PC-3 (cell line): ENCODE measurements at places on chromosomes 7 and 10. TPM values are rescaled to one million over a fixed set of nuclear protein-coding genes. Genes with fewer than 3 reads are reported as not detected.

The PPRC1 gene
- total RNA-seq: 27.6 and 31.3 TPM in 2 replicates

GRCh38 chr10:125094806-125095205 lies 65.6 kb downstream of the CTBP2 start:
- H3K4me3 ChIP-seq: no peak overlapping the region
- no peaks in the 10 kb centered on the region for H3K4me1 ChIP-seq
- no peaks in the 10 kb centered on the region for H3K27me3 ChIP-seq
- DNase-seq: no peak

DNA sequence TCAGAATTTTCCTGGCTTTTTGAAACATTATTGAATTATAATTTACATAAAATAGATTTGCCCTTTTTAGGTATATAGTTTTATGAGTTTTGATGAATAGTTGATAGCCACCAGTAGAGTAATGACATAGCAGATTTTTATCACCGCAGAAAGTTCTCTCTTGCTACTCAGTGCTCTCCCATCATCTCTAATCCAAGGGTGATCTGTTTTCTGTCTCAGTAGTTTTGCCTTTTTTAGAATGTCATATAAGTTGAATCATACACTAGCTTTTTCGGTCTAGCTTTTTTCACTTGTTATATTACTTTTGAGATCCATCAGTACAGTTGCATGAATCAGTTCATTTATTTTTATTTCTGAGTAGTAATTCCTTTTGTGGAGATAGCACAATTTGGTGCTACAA lies 17.9 kb downstream of the RSBN1L start:
- no peak overlapping the region for H3K27ac ChIP-seq
- no peaks in the 10 kb centered on the region for H3K27me3 ChIP-seq
- no peaks in the 10 kb centered on the region for H3K36me3 ChIP-seq
- peaks cover 8% of the 10 kb centered on the region; the same call in 1 of the 2 replicates for H3K4me1 ChIP-seq
- H3K4me3 ChIP-seq: no peak overlapping the region

The NPC1L1 gene
- 0.04 TPM in 1 of 2 replicates, not detected in the other for total RNA-seq

DNA sequence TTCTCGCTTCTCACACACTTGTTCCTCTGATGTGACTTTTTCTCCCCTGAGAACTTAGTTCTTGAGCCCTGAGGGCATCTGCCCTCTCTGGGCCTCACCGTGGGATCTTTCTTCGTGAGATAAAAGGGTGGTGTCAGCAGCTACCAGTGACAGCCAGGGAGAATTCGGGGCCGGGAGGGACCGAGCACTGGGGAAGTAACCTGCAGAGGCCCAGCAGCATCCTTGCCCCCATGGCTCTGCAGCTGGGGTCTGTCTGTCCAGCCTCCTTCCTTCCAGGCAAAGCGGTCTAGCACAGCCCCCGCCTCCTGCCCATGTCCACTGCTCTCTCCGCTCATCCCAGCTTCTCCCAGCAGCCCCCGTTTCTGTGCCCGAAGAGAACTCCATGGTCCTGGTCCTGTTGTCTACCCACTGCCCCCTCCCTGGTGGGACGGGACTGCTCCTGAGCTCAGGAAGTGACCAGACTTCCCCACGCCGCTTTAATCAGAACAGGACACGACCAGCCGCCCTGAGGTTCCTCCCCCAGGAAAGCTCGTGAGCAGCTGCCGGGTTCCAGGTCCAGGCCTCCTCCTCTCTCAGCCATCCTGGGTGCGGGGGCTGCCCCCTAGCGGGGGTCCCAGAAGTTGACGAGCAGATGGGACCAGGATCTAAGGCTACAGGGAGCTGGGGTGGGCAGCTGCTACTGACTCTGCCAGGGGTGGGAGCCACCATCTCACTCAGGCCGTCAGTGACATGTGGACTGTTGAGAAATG lies 187.5 kb downstream of the WDR37 start:
- H3K27ac ChIP-seq: no peak overlapping the region
- no peak overlapping the region for H3K4me3 ChIP-seq
- no peak for DNase-seq
- H3K36me3 ChIP-seq: no peaks in the 10 kb centered on the region

DNA sequence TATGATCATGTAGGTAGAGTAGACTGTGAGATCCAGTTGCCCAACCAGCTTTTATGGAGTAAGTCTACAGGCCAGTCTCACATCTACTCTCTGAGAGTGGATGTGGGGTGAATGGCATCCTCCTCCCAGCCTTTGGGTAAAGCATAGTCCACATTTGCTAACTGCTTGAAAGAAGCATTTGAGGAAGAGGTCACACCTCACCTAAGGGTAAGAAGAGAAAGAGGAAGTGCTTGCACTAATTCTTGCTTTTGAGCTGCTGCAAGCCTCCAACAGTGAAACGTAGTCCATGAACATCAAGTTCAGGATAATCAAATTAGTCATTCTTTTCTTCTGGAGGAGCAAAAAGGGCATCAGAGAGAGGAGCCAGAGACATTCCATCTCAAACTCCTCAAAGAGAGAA lies 93.9 kb upstream of the AGR3 start:
- no peak for DNase-seq
- no peak overlapping the region for H3K4me3 ChIP-seq
- H3K27me3 ChIP-seq: no peaks in the 10 kb centered on the region
- H3K27ac ChIP-seq: no peak overlapping the region

- no peak overlapping the region for H3K27ac ChIP-seq
- no peaks in the 10 kb centered on the region for H3K4me1 ChIP-seq
- H3K4me3 ChIP-seq: no peak overlapping the region
- H3K36me3 ChIP-seq: peaks cover 37% of the 10 kb centered on the region
- DNase-seq: no peak
These were observed 112.9 kb upstream of the ZNF746 start for GRCh38 chr7:149610441-149611011.

The KNDC1 gene
- total RNA-seq: not detected in 2 replicates

- H3K4me1 ChIP-seq: no peaks in the 10 kb centered on the region
- H3K36me3 ChIP-seq: no peaks in the 10 kb centered on the region
- H3K27ac ChIP-seq: no peak overlapping the region
- H3K4me3 ChIP-seq: no peak overlapping the region
These were observed 62.4 kb downstream of the TFEC start for GRCh38 chr7:115968171-115968570.

GRCh38 chr7:465710-466400 lies 53.8 kb downstream of the PDGFA start:
- no peak for DNase-seq
- no peak overlapping the region for H3K4me3 ChIP-seq
- no peak overlapping the region for H3K27ac ChIP-seq
- no peaks in the 10 kb centered on the region for H3K36me3 ChIP-seq
- no peaks in the 10 kb centered on the region for H3K27me3 ChIP-seq

DNA sequence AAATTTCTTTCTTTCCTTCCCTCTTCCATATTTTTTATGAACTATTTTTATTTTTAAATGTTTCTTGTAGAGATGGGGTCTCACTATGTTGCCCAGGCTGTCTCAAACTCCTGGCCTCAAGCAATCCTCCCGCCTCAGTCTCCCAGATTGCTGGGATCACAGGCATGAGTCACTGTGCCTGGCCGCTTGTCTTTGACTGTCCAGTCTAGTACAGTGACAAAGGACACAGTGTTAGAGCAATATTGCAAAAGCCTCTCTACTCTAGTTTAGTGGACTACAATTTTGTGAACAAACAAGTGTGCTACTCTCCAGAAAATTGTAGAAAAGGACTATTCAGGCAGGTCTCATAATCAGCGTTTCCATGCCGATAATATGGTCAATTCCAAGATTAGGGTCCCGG lies 11.0 kb downstream of the CPA4 start:
- H3K27me3 ChIP-seq: no peaks in the 10 kb centered on the region
- no peak overlapping the region for H3K4me3 ChIP-seq
- H3K36me3 ChIP-seq: no peaks in the 10 kb centered on the region
- no peaks in the 10 kb centered on the region for H3K4me1 ChIP-seq

DNA sequence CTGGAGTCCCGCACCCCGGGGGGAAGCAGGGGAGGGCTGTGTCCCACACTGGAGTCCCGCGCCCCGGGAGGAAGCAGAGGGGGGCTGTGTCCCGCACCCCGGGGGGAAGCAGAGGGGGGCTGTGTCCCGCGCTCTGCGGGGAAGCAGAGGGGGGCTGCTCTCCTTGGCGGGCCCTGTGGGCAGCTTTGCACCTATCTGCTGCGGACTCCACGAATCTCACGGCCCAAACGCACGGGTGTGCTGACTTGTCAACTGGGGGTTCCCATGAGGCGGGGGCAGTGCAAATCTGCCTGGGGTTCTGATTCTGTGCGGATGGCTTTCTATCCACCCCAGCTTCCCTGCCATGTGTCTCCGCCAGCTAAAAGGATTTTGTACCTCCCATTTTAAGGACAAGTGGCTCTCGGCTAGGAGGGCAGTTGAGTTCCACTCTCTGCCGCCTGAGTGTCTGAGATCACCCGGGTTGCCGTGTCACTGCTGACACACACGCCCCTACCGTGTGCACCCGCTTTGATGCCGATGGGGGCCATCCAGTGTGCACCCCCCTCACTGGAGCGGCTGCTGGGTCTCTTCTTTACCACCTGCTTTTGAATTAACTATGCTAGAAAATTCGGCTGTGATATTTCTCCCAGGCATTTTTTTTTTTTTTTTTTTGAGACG lies 20.5 kb downstream of the GPER1 start:
- H3K27me3 ChIP-seq: no peaks in the 10 kb centered on the region
- no peak overlapping the region for H3K27ac ChIP-seq
- H3K4me3 ChIP-seq: no peak overlapping the region
- no peak for DNase-seq

The COL1A2 gene
- total RNA-seq: not detected in 2 replicates

DNA sequence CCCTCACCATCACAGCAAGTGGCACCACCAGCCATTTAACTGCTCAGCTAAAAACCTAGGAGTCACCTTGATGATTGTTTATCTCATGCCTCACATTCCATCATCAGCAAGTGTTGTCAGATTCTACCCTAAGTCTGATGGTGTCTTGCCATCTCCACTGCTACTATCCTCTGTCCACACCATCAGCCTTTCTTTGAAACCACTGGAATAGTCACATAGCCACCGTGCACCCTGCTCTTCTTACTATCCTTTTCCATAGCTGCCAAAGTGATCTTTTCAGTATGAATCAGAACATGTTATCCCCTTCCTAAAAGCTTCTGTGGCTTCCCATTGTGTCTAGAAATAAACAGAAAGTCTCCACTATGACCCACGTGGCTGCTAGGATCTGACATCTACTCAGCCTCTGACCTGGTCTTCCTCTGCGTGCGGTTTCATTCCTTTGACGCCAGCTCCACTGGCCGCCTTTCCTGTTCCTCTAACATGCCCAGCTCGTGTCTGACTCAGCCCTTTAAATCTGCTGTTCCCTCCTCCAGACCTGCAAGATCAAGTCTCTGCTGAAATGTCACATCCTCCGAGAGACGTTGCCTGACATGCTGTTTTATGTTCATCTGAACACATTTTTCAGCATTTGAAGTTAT lies 16.5 kb upstream of the CHN2 start:
- DNase-seq: peak; percentile 26
- H3K4me3 ChIP-seq: no peak overlapping the region
- no peak overlapping the region for H3K27ac ChIP-seq
- no peaks in the 10 kb centered on the region for H3K4me1 ChIP-seq
- H3K27me3 ChIP-seq: no peaks in the 10 kb centered on the region

The KMT2E gene
- total RNA-seq: 21.8 and 27.4 TPM in 2 replicates

DNA sequence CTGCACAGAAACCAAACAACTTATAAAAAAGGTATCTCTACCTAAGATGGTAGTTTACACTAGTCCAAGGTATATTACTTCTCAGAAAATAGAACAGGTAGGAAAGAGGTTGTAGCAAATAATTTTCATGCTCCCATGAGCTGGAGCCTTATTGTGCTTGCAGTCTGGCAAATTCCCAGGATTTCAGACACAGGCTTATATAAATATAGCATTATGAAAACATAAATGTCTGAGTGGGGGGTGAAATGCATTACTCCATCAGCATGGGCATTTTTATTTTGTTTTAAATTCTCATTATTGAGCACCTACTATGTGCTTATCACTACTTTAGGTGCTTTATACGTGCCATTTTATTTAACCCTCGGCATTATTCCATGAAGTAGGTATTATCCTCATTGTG lies 83.0 kb upstream of the PHYHIPL start:
- H3K27me3 ChIP-seq: peaks cover 69% of the 10 kb centered on the region
- no peak for DNase-seq
- no peak overlapping the region for H3K4me3 ChIP-seq
- no peak overlapping the region for H3K27ac ChIP-seq
- no peaks in the 10 kb centered on the region for H3K36me3 ChIP-seq

The SORBS1 gene
- 3.7 and 4.1 TPM in 2 replicates for total RNA-seq

- H3K27ac ChIP-seq: no peak overlapping the region
- H3K4me3 ChIP-seq: no peak overlapping the region
- no peaks in the 10 kb centered on the region for H3K4me1 ChIP-seq
- DNase-seq: no peak
- H3K36me3 ChIP-seq: no peaks in the 10 kb centered on the region
- no peaks in the 10 kb centered on the region for H3K27me3 ChIP-seq
These were observed 6.9 kb downstream of the CPA4 start for GRCh38 chr7:130299866-130300265.

- H3K36me3 ChIP-seq: no peaks in the 10 kb centered on the region
- no peaks in the 10 kb centered on the region for H3K27me3 ChIP-seq
- no peak overlapping the region for H3K4me3 ChIP-seq
- no peak overlapping the region for H3K27ac ChIP-seq
- no peak for DNase-seq
These were observed 131.2 kb downstream of the MPP7 start for GRCh38 chr10:28171468-28172222.

The PTF1A gene
- total RNA-seq: not detected in 2 replicates

GRCh38 chr10:5629303-5630111 lies 36.9 kb downstream of the ASB13 start:
- DNase-seq: peak; percentile 73
- H3K27ac ChIP-seq: no peak overlapping the region
- H3K27me3 ChIP-seq: no peaks in the 10 kb centered on the region
- no peaks in the 10 kb centered on the region for H3K36me3 ChIP-seq

- no peaks in the 10 kb centered on the region for H3K27me3 ChIP-seq
- H3K4me3 ChIP-seq: peak overlapping the region; percentile 0; the same call in 1 of the 2 replicates
- no peaks in the 10 kb centered on the region for H3K36me3 ChIP-seq
- H3K4me1 ChIP-seq: peaks cover 26% of the 10 kb centered on the region
These were observed 52.8 kb downstream of the DLG5 start for GRCh38 chr10:77873536-77874380.

DNA sequence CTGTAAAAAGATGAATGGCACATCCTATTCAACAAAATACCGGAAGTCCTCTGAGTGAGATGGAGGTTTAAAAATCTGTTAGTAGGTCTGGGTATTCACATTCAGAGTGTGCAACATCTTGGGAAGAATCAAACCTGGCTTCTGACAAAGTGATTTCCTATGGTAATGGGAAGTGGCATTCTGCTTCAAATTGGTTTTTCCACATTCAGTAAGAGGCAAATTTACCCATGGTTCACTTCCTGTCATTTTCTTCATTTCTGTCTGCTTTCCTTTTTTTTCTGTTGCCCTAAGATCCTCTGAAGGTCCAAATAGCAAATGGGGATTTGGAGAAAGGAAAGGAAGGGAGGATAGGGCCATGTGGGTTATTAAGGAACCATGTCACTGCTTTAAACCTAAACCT lies 218.3 kb downstream of the DOCK4 start:
- DNase-seq: no peak
- H3K4me3 ChIP-seq: no peak overlapping the region
- H3K27ac ChIP-seq: peak overlapping the region; percentile 86
- no peaks in the 10 kb centered on the region for H3K27me3 ChIP-seq
- peaks cover 37% of the 10 kb centered on the region for H3K4me1 ChIP-seq
- peaks cover 6% of the 10 kb centered on the region for H3K36me3 ChIP-seq

- no peak for DNase-seq
- no peak overlapping the region for H3K27ac ChIP-seq
- no peaks in the 10 kb centered on the region for H3K27me3 ChIP-seq
- H3K36me3 ChIP-seq: no peaks in the 10 kb centered on the region
These were observed 49.1 kb downstream of the SRPK2 start for GRCh38 chr7:105339404-105340323.
